ENCODE measurements at places on chromosomes 16 and 17.

- DNase-seq = no peak
Observed at GRCh38 chr17:77303620-77304019, 162.9 kb downstream of the SEC14L1 start.

DNA sequence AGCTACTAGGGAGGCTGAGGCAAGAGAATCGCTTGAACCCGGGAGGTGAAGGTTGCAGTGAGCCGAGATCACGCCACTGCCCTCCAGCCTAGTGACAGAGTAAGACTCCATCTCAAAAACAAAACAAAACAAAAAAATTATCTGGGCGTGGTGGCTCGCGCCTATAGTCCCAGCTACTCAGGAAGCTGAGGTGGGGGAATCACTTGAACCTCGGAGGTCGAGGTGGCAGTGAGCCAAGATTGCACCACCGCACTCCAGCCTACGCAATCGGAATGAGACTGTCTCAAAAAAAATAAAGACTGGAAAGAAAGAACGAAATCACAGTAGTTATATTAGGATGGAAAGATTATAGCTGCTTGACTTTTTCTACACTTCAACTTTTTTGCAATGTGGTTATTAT, 18.9 kb downstream of the COG1 start:
- DNase-seq = no peak

DNA sequence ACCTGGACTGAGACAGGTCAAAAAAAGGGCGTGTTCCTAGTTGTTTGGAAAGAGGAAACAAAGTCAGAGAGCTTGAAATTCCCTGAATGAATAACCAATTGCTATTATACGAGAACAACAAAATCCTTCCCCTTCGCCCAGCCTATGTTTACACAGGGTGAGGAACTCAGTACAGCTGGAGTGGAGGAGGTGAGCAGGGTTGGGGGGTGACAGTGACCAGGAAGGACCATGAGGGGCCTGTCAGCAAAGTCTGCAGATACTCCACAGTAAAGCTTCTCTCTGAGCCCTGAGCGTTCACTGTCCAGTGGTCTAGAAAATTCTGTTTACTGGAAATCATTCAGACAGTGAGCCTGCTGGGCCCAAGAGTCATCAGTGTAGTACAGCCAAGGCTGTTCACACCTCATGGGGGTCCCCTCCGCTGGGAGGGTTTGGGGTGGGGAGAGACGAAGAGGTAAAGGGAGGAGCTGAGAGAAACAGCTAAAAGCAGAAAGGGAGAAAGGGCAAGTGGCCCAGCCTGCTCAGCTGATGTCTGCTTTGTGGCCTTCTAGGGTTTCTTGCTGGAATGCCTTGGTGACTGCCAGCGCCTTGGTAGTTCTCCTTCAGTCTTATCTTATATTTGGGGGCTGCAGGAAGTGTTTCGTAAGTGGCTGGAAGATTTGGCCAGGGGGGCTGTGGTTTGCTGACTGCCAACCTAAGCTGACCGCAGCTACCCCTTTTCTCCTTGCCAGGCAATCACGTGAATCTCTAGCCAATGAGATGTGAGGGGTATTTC, 5.7 kb downstream of the DUSP3 start:
- DNase-seq = no peak

DNA sequence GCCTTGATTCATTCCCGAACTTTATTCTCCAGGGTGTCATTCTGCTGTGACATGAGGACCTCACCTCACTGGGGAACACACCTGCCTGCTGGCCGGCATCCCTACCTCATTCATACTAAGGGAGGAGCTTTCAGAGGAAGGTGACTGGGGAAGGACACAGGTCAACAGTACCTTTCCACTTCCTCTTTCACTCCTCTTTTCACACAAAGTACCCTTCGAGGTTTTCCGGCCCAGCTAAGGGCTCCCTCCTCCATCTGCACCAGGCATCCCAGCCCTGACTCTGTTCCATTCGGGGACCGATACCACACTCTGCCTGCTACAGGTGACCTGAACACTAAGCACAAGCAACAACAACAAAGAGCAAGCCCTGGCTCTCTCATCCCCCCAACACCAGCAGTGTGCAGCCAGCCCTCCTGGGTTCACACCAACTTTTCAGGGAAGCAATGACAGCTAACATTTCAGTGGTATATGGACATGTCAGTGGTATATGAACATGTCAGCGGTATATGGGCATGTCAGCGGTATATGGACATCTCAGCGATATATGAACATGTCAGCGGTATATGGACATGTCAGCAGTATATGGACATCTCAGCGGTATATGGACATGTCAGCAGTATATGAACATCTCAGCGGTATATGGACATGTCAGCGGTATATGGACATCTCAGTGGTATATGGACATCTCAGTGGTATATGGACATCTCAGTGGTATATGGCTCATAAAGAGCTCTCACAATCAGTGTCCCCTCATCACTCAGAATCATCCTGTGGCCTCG, 16.0 kb downstream of the TRIM25 start:
- no peak for DNase-seq

DNA sequence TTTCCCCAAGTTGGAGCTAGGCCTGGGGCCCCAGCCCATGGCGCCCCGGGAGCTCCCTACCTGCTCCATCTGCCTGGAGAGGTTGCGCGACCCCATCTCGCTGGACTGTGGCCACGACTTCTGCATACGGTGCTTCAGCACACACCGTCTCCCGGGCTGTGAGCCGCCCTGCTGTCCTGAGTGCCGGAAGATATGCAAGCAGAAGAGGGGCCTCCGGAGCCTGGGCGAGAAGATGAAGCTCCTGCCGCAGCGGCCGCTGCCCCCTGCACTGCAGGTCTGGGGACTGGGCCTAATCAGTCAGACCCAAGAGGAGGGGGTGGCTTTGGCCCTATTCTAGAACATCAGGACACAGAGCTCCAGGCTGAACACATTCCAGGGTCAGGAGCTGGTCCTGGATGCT, 1.5 kb downstream of the RNF112 start:
- no peak for DNase-seq

DNA sequence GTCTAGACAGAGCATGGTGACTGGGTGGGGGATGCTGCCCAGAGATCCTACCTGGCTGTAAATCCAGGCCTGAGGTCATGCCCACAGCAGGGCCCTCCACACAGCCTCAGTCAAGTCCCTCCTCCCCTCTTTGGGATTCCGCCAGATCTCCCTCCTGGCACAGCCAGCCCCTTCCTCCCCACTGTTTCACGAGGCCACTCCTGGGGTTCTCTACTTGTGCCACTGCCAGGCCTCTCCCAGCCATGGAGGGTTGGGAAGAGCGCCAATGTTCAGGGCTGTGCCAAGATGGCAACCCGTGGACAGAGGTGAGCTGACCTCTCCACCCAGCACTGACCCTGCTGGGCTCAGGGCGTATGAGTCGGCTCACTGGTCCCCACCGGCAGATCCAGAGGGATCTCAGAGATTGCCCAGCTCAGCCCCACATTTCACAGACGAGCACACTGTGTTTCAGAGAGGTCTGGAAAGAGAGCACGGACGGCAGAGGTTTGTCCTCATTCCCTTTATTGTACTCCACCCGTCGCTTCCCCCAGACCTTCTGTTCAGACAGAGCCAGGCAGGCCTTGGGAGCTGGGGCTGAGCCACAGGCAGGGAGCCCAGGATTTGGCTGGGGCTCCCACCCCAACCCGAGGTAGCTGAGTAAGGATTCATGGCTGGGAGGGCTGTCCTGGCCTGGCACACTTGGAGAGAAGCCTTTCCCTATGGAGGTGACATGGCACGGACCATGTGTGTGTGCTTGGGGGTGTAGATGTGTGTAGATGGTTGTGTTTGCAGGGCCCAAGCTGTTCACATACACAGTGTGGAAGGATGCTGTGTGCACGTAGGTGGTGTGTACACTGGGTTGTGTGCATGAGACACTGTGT, 3.5 kb upstream of the CAMKK1 start:
- DNase-seq = no peak

- no peak for DNase-seq
Observed at GRCh38 chr16:81767987-81768592, 11.0 kb upstream of the PLCG2 start.

- no peak for DNase-seq
Observed at GRCh38 chr16:56075732-56076388, 115.4 kb upstream of the GNAO1 start.

GRCh38 chr16:11731222-11731621, 11.4 kb downstream of the TXNDC11 start:
- no peak for DNase-seq

DNA sequence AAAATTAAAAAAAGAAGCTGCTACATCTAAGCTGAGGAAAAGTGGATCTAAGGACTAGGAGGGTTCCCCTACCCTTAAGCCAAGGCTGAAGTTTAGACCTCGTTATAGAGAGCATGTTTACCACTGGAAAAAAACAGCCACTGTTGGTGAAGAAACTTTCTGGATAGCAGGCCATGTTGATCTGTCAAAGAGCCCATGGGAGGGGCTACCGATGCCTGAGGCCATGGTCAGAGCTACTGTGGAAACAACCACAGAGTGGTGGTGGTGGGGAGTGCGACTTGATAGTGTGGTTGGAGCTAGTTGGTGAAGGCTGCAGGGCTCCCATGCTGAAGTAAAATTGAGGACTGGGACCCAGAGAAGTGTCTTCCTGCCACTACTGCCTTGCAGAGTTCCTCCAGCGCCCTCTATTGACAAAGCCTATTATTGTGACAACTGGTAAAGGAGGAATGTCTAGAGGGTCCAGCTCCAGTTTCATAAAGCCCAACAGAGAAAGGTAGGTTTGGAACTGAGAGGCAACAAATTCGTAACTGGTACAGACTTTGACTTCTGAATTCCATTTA, 12.7 kb upstream of the FAM20A start:
- DNase-seq = peak; percentile 7

All from HS-27A (cell line).